Activated T-cell treated with anti-CD3 and anti-CD28 coated beads, Interleukin-2, amount 50 U/mL, for 72 hours (primary cell): ENCODE measurements at places on chromosomes 11 and 22.

GRCh38 chr11:47188259-47188658 lies 2.0 kb upstream of the PACSIN3 start:
- peaks cover 10% of the 10 kb centered on the region for H3K27me3 ChIP-seq
- no peaks in the 10 kb centered on the region for H3K36me3 ChIP-seq
- H3K27ac ChIP-seq: no peak overlapping the region
- no peak overlapping the region for H3K4me3 ChIP-seq
- no peak for DNase-seq

DNA sequence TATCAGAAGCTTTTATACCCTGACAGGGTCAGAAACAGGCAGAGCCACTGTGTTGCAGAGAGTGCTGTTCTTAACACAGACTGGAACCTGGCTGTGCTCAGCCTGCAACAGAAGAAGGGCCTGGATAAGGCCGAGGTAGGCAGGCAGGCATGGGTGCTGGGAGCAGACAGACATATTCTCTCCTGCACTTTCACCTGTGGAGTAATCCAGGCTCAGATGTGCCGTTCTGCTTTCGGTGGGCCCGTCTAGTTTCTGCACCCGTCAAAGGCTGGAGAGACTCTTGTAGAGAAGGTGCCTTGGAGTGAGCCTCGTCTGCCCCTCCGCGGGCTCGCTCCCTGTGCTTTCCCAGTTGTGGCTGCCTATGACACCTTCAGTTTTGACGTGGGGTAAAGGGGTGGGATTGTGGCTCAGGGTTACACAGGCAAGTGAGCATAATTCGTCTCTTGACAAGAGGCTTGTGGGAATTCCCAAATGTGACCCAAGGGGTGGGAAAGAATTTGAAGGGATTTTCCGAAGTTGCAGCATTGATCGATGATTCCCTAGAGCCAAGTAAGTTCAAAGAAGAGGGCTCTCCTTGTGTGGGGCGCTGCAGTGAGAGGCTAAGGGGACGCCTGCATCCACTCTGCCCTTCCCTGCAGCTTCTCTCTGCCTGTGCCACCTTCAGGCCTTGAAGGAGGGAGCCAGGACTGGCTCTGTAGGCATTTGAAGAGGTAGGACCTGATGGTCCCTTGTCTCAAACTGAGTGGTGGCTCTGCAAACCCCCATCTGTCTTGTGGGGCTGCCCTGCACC lies 16.2 kb upstream of the ST3GAL4 start:
- no peak overlapping the region for H3K4me3 ChIP-seq
- no peak for DNase-seq
- H3K27me3 ChIP-seq: no peaks in the 10 kb centered on the region
- H3K36me3 ChIP-seq: peaks cover 2% of the 10 kb centered on the region
- H3K27ac ChIP-seq: no peak overlapping the region

GRCh38 chr22:44085743-44086270 lies 61.7 kb downstream of the PARVB start:
- H3K36me3 ChIP-seq: peaks cover 2% of the 10 kb centered on the region
- H3K4me3 ChIP-seq: no peak overlapping the region
- peaks cover 5% of the 10 kb centered on the region for H3K4me1 ChIP-seq

DNA sequence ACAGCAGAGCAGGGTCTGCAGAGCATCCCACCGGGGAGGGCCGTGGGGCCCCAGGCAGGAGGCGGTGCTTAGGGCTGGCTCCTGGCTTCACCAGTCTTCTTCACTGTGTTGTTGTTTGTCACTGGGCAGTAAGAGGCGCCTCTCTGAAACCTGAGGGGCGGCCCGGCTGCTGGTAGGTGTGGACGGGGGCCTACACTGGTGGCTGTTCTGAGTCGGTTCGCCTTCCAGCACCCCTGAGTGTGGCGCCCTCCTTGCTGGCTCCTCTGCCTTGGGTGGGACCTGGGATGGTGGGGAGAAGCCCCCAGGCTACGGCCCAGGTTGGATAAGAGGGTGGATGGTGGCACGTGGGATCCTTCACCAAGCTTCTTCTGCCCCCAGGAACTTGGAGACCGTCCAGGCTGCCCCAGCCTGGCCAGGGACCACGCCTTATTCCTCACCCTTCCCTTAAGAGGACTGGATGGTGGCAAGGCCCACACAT lies 10.4 kb upstream of the GRAMD4 start:
- H3K4me3 ChIP-seq: no peak overlapping the region
- no peak for DNase-seq
- peaks cover 1% of the 10 kb centered on the region for H3K36me3 ChIP-seq
- H3K4me1 ChIP-seq: peaks cover 24% of the 10 kb centered on the region

GRCh38 chr11:61830237-61831105 lies 2.4 kb downstream of the FADS2 start:
- peaks cover 73% of the 10 kb centered on the region for H3K4me1 ChIP-seq
- peaks cover 2% of the 10 kb centered on the region for H3K36me3 ChIP-seq
- no peak overlapping the region for H3K27ac ChIP-seq
- no peaks in the 10 kb centered on the region for H3K27me3 ChIP-seq
